ENCODE measurements at places on chromosomes 1 and 21.

GRCh38 chr1:85200463-85201339 is at the start of gene SYDE2:
Gene SYDE2 (minus strand): TSS chr1:85201016. CDS start chr1:85200996, 20 bp downstream.
- peak; percentile 77 for DNase-seq

- peak; percentile 75 for DNase-seq
These were observed 17.6 kb downstream of the FAM177B start for GRCh38 chr1:222754366-222755139.

DNA sequence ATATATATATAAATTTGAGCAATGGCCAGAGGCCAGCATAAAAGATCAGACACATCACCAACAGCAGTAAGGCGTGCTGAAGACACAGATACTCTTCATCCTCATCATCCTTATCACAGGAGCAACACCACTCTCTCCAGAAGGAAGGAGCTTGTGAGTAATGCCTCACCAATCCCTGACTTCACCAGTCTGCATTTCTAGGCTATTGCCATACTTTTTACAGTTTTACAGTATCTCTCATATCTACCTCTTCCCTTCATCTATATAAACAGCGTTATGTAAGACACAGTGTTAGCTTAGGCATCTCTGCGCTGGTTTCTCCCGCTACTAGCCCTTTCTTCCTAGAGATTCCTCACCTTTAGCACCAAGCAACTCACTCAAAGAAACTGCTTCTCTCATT is 2.4 kb upstream of the ABL2 start:
- no peak for DNase-seq

DNA sequence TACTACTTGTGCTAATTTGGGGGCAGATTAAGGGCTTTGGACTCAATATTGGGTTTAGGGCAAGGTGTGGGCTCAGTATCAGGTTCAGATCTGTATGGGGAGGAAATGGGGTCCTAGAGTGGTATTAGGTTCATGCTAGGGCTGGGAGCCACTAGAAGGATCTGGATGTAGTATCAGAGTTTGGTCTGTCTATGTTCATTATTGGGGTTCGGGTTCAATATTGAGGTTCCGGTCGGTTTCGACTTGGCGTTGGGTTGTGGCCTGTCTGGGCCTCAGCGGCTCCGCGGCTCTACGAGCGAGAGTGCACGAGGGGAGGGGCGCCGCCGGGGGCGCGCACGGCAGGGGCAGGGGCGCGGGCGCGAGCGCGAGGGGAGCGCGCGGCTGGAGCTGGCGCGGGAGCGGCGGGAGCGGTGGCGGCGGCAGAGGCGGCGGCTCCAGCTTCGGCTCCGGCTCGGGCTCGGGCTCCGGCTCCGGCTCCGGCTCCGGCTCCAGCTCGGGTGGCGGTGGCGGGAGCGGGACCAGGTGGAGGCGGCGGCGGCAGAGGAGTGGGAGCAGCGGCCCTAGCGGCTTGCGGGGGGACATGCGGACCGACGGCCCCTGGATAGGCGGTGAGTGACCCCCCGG is at the start of gene PTPRF:
TSS of gene PTPRF (plus strand) at position 401 of the 624 bp plus-strand sequence. CDS start 14,193 bp downstream, outside the sequence.
- DNase-seq, result peak; percentile 77

- DNase-seq, result no peak
These were observed 2.0 kb downstream of the GLUL start for GRCh38 chr1:182389619-182390047.

- no peak for DNase-seq
These were observed 399.9 kb upstream of the RUNX1 start for GRCh38 chr21:35448876-35449599.

DNA sequence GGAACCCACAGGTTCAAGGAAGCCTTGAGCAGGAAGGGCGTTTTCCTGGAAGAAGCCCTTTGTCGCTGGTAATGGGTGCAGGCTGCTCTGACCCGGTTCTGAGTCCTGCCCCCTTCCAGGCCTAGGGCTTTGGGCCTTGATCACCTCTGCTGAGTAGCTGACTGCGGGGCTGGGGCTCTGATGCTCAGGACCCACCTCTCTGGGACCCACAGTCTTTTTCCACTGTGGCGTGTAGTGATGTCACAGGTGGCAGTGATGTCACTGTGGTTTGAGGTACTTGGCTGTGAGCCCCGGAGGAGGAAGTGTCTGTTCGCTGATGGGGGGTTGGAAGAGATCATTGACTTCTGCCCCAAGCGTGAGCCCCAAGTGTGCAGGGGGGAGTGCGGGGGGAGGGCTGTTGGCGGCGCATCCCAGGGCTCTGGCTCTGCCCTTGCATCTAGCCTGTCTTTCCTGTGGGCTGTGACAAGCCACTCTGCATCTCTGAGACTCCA is 6.9 kb downstream of the TNFRSF1B start:
- DNase-seq, result peak; percentile 68

Data from femur (tissue), 1 donor.